Adipocyte (in vitro differentiated cells): ENCODE measurements at places on chromosomes 13 and 19.

DNA sequence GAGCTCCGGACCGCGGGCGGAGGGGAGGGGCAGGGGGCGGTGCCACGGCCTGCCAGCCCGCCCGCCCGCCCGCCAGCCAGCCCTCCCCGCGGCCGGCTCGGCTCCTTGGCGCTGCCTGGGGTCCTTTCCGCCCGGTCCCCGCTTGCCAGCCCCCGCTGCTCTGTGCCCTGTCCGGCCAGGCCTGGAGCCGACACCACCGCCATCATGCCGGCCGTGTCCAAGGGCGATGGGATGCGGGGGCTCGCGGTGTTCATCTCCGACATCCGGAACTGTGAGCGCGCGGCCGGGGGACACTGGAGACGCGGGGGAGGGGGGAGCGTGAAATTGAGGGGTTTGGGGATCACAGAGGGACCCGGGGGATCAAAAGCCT lies at the start of gene AP2A1:
TSS of gene AP2A1 (plus strand) at position 72 of the 370 bp plus-strand sequence. CDS start at position 205, 133 bp downstream.
- no peak for DNase-seq

- DNase-seq: no peak
Measured at GRCh38 chr19:29485293-29485692, 40.5 kb upstream of the VSTM2B start.

DNA sequence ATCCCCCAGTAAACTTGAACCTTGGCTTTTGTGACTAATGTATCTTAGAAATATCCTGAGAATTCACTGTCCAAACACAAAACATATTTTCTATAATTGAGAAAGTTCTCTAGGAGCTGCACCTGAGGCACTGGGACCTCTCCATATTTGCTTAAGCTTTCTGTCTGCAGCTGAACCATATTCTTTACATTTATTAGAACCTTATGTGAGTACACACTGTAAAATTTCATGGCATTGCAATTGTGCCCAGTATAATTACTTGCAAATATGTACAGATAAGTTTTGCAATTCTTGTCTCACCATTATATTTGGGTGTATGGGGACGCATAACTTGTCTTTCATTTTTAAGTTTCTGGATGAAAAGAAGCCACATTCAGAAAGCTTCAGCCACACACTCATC lies 280.7 kb upstream of the KLHL1 start:
- no peak for DNase-seq

DNA sequence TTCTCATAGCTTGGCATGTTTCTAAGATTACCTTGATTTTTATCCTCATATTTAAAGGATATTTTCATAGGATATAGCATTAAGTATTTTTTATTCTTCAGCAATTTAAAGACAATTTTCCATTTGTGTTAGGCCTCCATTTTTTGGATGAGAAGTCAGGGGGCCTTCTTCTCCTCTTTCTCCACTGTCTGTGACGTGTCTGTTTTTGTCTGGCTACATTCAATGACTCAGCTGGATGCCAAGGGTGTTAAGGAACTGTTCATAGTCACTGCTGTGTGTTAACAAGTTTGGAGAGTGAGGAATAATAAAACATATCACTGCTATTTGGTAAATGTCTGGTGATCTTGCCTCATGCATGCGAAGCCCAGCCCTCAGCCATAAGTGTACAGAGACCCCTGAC lies 36.4 kb downstream of the ZNF582 start:
- peak; percentile 5 for DNase-seq

GRCh38 chr13:40984668-40985366 lies 34.3 kb downstream of the ELF1 start:
- no peak for DNase-seq

DNA sequence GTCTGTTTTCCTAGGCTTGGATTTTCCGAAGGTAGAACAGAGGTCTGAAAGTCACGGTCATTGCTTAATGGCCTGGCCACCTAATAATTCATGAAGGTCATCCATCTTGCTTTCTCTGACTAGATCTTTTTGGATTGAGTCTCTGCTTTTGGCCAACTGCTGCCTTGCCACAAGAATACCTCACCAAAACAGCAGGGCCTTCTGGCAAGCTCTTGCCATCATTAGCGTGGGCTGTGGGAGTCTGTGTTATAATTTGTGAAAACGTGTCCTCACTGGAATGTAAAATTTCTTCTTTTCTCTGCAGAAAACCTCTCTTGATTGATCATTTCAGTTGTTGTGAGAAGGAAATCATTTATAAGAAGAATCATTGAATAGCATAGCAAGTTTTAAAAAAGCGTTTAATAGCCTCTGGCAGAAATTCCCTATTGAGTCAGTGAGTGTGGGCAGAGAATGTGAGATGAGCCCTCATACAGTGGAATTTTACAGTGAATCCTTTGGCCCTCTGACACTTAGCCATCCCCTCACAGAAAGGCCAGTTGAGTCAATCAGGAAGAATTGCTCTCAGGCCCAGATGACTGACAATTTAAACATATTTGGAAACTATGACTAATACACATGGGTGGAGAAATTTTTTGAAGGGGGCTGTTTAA lies 43.2 kb upstream of the ERICH6B start:
- peak; percentile 61 for DNase-seq

DNA sequence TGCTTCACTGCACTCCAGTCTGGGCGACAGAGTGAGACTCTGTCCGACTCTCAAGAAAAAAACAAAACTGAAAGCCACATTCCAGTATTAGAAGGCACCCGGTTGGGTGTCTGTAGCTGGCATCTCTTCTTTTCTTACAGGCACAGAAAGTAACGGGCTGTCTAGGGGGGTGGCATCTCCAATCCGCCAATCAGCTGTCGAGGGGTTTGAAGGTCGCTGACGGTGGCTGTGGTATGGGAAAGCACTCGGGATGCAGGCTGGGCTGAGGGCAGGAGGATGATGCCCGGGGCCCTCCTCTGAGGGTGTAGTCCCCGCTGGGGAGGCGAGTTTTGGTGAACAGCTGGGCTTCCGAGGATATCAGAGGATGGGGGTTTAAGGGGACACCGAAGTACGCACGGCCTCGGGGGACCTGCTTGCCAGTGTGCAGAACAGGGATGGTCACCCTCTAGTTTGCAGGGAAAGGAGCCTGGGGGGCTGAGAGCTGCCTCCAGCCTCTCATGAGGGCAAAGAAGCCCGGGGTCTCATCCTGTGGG lies 27.0 kb upstream of the ZBTB7A start:
- DNase-seq: no peak

DNA sequence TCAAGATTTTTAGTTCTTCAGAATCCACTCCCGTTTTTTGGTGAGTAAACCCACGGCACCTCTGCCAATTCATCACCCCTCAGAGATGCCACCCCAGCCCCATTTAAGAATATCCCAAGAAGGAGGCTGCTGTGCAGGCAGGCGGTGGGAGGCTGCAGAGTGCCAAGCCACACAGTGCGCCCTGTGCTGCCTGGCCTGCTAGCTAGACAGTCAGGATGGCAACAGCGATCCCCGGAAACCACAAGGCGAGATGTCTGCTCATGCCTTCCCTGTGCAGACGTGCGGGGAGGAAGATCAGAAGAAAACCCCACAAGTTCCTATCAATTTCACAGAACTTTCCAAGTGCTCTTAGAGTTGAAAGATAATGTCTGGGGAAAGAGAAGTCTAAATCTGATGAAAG lies 64.8 kb upstream of the GPR183 start:
- DNase-seq: no peak

DNA sequence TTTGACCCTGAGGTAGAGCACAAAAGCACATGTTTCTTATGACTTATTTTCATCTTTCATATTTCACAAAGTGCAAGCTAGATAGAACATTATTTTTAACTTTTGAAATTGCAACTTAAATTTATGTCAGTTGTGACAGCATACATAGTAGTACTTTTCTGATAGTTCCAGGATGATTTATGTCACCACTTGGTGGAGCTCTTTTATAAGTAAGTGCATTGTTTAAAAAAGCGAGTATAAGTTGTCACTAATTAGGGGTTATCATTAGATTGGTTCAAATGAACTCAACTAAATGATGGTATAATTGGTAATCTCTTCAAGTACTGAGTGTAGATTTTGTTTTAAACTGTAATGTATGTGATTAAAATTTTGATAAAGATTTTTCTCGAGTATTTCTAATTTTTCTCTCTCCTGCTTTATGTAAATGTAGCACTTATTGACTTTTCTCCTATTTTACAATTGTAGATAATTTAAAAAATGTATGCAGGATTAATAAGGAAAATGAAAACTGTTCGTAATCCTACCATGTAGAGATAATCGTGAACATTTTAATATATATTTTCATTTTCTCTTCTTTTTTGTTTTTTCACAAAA lies 31.1 kb downstream of the RB1 start:
- peak; percentile 80 for DNase-seq

DNA sequence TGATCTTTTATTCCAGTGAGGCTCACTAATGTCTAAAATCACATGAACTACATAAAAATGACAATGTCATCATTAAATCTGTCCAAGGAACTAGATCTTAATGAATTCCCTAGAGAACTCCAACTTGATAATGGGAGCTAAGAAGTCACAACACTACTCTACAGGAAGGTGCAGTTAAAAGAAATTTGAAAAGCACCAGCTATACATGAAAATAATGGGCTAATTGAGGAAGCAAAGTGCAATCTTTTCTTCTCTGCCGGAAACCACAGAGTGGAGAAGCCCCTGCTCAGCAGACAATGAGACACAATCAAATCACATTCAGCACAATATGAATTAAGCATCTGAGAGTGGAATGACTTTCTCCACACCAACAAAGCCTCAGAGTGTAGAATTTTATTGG lies 261.7 kb downstream of the LHFPL6 start:
- DNase-seq: no peak

DNA sequence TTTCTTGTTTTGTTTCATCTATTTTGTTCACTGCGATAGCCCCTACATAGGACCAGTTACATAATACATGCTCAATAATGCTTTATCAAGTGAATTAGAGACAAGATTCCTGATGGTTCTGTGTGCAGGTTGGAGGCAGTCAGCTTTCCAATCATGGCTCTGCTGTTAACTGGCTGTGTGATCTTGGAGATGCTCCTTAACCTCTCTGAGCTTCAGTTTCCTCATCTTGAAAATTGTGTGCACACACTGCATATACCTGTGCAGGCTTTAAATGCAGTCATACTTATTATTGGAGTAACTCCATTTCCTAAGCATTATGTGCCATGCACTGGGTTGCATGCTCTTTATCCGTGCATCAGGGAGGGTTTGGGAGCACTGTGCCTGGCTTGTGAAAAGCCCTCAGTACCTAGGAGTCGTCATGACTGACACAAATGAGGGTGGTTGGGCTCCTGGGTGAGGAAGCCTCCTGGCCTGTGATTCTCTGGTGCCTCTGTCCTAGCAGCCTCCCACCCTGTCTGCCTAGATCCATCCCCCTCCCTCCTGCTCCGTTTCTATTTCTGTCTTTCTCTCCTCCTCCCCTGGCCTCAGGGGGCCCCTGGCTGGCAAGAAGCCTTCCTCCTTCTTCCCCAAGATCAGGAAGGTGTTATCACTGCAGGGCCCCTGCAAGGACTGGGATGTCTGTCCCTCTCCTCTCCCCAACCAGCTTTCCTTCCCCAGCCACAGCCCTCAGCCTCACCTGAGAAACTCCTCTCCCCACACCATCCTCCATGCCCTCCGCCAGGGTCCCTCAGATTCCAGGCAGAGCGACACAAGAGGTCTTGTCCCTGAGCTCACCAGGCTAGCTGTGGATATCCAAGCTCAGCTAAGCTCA lies 8.7 kb downstream of the IFNL1 start:
- no peak for DNase-seq

DNA sequence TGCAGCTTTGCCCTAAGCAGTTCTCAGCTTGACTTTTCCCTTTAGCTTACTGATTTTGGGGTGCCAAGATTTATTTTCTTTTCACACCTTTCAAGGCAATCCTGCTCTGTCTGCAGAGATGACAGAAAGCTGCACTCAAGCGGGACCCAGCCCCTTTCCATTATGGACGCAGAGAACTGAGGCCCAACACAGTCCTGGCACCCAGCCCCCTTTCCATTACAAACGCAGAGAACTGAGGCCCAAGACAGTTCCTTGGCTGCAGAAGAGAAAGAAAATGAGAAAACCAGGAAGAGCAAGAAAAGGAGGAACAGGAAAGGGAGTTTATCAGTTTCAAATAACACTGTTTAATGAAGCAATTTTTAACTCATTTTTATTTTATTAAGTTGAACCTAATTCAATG lies 36.8 kb upstream of the ATP11A start:
- no peak for DNase-seq

DNA sequence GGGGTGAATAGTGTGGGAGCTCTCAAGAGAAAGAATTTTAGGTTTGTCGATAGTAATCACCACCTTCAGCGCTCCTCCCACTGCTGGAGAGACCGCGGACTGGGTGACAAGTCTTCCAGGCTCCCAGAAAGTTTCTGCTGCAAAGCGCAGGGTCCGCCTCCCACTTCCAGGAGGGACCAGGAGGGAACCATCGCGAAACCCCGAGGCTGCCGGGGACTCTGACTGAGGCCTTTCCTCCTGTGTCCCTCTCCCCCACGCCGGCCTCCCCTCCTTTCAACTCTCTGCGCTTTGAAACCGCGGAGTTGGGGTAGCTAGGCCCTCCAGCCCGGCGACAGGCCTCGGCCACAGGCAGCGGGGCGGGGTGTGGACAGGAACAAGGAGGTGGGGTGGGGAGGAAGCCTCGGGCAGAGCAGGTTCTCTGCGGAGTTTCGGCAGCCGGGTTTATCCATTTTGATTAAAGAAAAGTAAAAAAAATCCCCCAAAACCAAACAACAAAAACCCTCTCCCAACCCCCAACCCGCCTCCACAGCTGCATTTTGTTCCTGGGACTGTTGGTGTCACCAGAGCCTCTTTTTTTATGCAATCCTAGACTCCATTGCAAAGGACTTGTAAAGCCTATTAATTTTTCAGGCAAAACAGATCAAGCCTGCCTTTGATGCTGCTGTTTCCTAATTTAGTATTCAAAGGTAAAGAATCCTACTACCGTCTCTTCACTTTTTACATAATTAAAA lies 157.2 kb downstream of the TM9SF2 start:
- DNase-seq: peak; percentile 71
